ENCODE measurements at places on chromosomes 7 and 10.

GRCh38 chr7:122092964-122093797, 50.9 kb downstream of the AASS start:
- no peak for DNase-seq

DNA sequence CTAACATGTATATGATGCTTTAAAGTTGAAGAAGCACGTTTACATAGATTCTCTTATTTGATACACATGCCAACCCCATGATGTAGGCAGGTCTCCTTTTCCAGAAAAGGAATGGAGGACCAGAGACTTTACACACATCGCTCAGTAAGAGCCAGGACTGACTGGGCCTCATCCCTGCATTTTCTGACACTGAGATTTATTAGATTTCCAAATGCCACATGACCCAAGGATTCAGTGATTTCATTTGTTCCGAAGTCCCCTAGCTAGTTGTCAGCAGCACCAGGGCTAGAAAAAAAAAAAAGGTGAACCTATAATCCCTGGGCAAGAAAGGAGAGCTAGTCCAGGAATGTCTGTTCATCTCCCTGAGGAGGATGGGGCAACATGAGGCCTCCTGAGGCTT, 143.3 kb upstream of the AGK start:
- no peak for DNase-seq

GRCh38 chr10:112467541-112468075, 20.6 kb downstream of the VTI1A start:
- DNase-seq = no peak

GRCh38 chr10:58577437-58577777, 64.7 kb downstream of the BICC1 start:
- no peak for DNase-seq

GRCh38 chr7:36205803-36206202, 52.7 kb downstream of the EEPD1 start:
- DNase-seq = no peak

DNA sequence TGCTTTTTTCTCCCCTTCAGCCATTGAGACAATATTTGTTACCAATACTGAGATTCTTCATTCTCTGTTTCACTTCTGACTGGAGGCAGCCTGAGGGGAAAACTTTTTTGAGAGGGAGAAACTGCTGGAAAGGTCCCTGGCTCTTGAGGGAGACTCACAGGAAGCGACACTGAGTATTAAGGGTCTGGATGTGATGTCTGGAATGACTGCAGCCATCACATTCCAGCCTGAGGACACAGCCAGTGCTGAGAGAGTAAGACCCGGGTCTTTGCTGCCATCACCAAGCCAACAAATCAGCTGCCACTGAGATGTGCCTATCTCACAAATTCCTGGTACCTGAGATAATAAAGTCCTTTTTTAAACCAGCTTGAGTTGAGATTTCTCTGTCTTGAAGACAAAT, 157.4 kb downstream of the DPY19L1 start:
- DNase-seq = no peak

DNA sequence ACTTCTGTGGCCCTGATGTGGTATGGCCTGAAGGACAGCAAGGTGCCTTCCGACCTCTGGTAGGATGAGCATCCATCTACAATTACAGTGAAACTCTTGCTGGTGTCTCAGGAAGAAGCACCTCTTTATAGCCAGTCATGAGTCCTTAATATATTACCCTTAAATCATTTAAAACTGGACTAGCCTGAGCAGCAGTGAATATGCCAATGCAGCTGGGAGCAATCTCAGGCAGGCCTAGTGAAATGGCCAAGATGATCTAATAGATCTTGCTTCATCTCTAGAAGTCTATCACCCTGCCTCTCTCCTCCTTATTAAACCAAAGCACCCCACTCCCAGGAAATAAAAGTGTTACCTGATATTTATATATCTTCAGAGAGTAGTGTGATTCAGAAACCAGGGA, 66.7 kb upstream of the SORCS3 start:
- DNase-seq = no peak

DNA sequence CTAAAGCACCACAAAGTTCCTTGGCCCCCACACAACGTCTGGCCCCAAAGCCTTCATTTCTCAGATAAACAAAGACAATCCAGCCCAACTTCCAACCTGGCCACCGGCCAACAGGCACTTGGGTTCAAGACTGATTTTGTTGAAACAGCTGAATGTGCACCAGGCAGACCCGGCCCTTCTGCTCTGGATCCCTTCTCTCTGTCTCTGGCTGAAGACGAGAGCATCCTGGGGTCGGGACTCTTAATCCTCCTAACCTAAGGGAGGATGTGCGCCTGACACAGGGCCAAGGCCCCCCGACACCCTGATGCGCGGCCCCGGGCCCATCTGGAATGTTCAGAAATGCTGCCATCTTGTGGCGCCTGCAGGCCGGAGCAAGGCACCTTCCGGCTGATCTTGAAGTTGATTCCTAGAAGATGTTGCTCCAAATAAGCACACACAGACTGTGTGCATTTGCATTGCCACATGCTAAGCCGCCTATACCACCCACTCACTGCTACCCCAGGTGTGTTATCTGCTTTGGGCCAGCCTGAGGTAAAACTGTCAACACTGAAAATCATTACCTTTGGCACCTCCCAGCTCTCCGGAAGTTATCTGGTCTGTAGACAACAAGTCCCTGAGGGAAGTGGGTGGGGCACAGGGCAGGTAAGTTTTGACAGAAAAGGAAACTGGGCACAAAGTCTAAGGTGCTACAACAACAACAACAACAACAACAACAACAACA, 98.4 kb upstream of the HABP2 start:
- DNase-seq = no peak
